ENCODE measurements at places on chromosomes 2 and 18.

DNA sequence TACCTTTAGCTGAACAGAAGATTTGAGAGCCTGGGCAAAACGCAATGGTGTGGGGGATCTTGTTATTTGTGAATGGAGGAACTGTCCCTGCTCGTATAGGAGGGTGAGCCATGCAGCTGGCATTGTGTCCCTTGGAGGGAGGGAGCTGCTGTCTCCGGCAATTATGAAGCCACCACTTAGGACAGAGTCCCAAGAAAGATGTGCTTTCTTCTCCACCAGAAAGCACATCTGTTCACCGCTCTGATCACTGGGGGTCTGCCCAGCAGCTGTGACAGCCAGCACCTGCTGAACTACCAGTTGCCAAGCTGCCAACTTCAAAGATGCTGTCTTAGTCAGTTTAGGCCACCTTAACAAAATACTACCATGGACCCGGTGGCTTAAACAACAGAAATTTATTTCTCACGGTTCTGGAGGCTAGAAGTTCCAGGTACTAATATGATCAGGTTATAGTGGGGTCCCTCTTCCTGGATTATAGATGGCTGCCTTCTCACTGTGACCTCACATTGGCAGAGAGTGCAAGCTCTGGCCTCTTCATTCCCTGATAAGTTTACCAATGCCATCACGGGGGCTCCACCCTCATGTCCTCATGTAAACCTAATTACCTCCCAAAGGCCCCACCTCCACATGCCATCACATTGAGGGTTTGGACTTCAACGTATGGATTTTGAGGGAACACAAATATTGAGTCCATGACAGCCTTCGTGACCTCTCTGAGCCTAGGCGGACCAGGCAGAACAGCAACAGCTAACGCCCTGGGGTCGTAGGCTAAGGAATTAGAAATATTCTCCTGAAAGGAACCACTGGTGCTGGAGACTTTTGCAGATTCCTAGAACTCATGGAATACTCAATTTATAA lies 148.3 kb downstream of the RHBDD1 start:
- no peak for DNase-seq

GRCh38 chr2:149064365-149064841 lies 25.9 kb downstream of the LYPD6B start:
- no peak for DNase-seq

- no peak for DNase-seq
Observed at GRCh38 chr18:2805970-2806943, 40.5 kb upstream of the EMILIN2 start.

- no peak for DNase-seq
Observed at GRCh38 chr2:50613161-50613560, 418.8 kb downstream of the NRXN1 start.

DNA sequence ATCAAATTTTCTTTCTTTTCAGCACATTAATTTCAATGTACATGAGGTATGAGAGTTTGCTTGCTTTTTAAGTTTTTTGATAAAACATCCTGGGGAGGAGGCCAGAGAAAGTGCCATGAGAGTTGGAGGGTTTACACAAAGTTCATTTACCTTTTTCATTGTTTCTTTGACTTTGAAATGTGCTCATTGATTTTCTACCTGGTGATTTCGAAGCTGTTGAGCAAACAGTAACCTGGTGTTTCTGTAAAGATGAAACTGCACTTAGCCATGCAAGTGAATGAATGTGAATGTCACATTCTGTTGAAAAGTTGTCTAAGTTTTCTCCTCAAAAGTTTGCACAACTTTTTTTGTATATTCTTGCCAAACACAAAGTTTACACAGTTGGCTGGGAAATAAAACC lies 797.0 kb downstream of the METTL4 start:
- no peak for DNase-seq

Data from activated gamma-delta T cell treated with anti-CD3 and anti-CD28 coated beads, Interleukin-2, amount 50 U/mL, for 16 hours (primary cell).